Epithelial cell of umbilical artery (primary cell): ENCODE measurements at places on chromosomes 3 and 15. TPM values are rescaled to one million over a fixed set of nuclear protein-coding genes. Genes with fewer than 3 reads are reported as not detected.

Gene RTP3
- not detected in 2 replicates for total RNA-seq

Gene TNFAIP8L3
- total RNA-seq: 8.8 and 10.2 TPM in 2 replicates

Gene MKRN3
- not detected in 2 replicates for total RNA-seq

Gene HCN4
- not detected in 2 replicates for total RNA-seq

Gene MCTP2
- total RNA-seq: not detected in 2 replicates

Gene GPR149
- not detected in 2 replicates for total RNA-seq
